CD4-positive, alpha-beta T cell treated with Interleukin-17A for 1 hour (primary cell): ENCODE measurements at places on chromosomes 5 and 9.

GRCh38 chr9:93697352-93698139 lies 121.2 kb downstream of the PHF2 start:
- DNase-seq: no peak

DNA sequence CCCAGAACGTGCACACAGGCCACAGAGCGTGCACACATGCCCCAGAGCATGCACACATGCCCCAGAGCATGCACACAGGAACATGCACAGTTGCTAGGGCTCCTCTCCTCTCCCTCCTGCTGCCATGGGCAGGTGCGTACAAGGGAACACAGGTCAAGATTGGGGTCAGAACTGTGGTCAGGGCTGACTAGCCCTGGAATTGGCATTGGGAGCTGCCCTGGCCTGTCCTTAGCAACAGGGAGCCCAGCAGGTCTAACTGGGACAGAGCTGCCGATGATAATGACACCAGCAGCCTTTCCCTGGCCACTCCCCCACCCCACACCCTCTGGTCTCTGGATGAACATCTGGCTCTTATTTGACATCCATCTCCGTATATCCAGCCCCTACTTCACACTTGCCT lies 8.0 kb downstream of the PCDH1 start:
- no peak for DNase-seq

- no peak for DNase-seq
These were observed 196.8 kb downstream of the ANXA1 start for GRCh38 chr9:73348471-73348870.

DNA sequence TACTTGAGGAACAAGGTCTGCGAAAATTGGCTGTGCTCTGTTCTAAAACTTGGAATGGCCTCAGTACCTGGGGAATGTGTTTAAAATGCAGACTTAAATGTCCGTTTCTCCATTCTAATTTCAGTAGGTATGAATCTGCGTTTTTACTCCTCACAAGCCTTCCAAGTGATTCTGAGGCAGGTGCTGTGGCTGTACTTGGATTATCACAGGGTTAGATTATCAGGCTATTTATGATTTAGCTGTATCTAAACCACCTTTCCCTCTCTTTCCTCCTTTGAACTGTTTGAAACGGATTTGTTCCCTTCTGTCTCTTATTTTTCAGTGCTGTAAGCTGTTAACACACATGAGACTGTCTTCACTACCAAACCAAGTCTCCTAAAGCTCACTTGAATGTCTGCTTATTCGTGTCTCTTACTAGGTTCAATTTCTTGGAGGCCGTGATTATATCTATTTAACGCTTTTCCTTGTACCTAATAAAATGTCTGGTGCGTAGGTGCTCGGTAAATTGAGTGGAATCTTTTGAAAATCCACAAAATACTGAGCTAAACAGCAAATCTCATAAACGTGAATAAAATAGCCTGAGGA lies 714 bp upstream of the CETN3 start:
- peak; percentile 19 for DNase-seq

GRCh38 chr9:21513431-21513830 lies 31.3 kb upstream of the IFNE start:
- no peak for DNase-seq

GRCh38 chr5:175288048-175288621 lies 155.8 kb downstream of the DRD1 start:
- no peak for DNase-seq

DNA sequence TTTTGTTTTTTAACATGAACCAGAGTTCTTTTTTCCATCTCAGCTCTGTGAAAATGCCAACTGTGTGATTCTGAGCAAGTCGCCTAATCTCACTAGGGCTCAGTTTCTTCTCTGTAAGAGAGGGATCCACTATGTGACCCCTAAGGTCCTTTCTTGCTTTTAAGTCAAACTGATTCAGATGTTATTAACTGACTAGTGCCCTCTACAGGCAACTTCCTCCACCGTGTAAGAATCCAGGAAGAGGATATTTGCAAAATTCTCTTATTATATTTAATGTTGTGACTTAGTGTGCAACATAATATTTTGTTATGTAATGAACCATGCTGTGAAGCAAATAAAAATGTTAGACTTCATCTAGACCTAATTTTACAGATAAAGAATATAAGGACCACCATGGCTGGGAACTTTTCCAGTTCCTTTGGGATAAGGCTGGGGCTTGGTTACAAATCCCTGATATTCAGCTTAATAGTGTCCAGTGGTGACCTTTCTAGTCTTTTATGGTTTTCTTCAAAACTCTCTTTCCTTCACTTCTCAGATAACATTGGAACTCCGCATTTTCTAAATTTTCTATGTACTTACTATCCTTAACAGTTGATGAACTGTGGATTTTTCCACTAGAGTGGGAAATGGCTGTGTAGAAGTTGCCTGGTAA lies 244.7 kb downstream of the PIK3R1 start:
- DNase-seq: peak; percentile 77

DNA sequence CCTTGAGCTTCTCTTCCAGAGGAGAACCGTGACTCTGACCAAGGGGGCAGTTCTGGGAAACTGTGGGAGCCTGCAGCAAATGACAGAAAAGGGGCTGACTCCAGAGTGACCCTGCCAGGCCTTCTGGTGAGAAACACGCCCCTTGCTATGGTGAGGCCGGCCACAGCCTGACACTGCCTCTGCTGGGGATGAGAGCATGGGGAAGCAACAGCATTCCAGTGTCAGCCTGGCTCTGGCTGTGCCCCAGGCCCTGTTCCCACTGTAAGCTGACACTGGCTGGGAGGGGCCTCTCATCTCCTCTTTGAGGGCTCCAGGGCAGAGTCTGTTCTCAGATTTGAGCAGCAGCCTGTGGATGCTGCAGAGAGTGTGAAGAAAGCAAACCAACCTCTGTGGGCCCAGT lies 180.0 kb upstream of the IL12B start:
- no peak for DNase-seq

- DNase-seq: no peak
These were observed 757.7 kb upstream of the SEMA6A start for GRCh38 chr5:117332341-117332740.

DNA sequence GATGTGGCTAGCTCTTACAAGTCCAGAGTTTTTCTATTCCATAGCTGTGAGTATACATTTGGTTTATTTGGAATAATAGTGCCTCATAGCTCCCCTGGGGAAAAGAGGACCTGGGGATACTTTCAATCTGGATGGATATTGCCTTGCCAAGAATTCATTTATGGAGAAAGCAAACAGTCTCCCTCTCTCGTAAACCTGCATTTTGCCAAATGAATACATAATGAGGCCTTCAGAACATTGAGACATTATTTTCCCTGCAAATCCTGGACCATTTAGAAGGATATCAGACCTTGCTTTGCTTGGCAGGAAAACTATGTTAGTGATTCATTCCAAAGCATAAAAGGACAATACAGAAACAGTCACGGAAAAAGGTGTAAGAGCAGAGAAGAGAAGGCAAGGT lies 569.6 kb upstream of the BRINP1 start:
- no peak for DNase-seq

- no peak for DNase-seq
These were observed 142.0 kb downstream of the PARP8 start for GRCh38 chr5:50808406-50808805.
